ENCODE measurements at places on chromosomes 3 and 15.
A peak's percentile ranks its signal among the peaks of the same experiment; 100 is the strongest.

GRCh38 chr15:99983171-99983885, 250.1 kb upstream of the LYSMD4 start:
- peak; percentile 12 for DNase-seq

DNA sequence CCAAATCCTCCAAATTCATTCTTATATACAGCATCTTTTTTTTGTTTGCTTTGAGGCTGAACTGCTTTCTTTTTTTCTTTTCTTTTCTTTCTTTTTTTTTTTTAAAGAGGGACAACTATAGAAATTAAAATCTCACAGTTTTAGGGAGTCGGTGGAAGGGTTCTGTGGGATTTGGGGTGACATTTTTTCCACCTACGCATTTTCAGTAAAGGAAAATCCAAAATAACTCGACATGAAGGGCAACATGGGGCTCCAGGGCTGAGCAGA, 3.0 kb upstream of the FEZF2 start:
- no peak for DNase-seq

DNA sequence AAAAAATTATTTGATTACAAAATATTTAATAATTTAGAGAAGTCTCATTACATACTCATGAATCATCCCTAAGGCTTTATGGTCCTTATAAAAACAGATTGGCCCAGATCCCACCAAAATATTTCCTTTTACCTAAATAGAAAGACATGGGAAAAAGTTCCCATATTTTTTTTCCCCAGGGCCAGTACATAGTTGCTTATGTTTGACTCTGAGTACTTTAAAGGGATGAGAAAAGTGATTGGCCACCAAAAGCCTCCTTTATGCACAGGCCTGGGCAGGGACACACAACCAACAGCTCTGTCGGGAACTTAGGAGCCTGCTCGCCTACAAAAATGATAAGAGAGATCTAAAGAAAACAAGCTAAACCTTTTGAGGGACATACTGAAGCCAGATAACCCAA, 22.3 kb downstream of the KCNAB1 start:
- no peak for DNase-seq

GRCh38 chr3:131630807-131631206, 128.0 kb upstream of the MRPL3 start:
- no peak for DNase-seq

DNA sequence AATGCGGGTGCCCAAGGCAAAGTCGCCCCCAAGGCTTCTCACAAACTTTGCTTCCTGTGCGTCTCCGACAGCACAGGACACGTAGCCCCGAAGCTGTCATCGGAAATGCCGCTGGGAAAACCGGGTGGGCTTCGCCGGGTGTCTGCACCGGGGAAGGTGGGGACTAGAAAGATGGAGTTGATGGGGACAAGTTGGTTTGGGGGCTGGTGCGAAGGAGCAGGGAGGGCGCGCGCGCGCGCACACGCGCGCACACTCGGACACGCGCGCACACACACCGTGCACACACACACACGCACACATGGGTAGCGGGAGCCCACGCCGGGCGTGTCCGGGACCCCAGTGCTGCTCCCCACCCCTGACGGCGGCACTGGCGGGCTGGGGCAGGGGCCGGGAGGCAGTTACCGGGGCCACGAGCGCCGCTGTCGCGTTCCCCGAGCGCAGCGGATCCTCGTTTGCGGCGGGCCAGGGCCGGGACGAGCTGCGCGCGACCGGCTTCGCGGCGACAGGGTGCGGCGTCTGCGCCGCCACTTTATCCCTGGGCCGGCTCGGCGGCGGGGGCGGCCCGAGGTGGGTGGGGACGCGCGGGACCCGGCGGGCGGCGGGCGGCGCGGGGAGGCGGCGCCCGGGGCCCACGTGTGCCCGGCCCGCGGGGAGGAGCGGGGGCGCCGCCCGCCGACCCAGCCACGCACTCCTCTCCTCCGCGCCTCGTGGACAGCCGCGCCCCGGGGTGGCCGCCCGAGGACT, 539 bp upstream of the MGLL start:
- DNase-seq = peak; percentile 29

DNA sequence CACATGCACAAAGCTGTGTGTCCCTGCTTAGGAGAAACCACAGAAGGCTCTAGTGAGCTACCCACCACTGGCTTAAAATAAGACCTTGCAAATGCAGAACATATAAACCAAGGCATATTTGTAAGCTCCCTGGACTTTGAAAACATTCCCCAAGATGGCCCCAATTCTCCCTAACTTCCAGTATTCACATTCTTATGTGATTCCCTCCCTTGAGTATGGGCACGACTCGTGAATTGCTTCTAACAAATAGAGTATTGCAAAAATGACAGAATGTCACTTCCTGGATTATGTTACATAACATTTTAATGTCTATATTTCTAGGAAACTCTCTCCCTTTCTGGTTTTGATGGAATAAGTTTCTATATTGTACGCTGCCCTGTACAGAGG, 131.8 kb upstream of the MCTP2 start:
- DNase-seq = no peak

GRCh38 chr3:172099495-172099808, 60.1 kb downstream of the FNDC3B start:
- DNase-seq = no peak

- DNase-seq = no peak
Observed at GRCh38 chr3:54877730-54878129, 50.1 kb downstream of the LRTM1 start.

- no peak for DNase-seq
Observed at GRCh38 chr3:5126586-5126985, 4.5 kb downstream of the ARL8B start.

GRCh38 chr3:172355836-172356235, 92.4 kb downstream of the GHSR start:
- DNase-seq = peak; percentile 13

DNA sequence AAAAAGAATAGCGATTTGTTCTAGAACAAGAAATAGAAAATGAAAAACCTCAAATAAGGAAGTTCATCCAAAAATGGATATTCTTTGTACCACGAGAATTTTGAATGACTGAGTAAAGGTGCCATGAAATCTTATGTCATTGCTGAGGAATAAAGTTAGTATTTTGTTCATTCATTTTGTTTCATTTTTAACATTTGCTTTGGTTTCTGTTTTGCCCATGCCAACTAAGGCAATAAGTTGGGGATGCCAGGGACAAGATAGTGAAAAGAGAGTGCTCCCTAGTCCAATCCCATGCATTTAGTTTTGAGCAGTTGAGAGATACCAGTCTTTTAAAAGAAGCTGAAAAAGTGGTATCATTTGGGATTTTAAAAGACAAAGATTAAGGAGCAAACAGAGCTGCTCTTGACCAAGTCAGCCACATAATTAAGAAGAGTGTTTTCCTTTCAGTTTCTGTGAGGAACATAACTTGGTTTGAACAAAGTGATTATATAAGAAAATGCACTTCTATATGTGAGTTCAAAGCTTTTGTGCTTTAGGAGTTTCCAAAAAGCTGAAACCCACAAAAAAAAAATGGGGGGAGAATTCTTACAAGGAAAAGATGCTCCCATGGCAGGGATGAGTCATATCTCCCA, 201.4 kb downstream of the PLOD2 start:
- no peak for DNase-seq

GRCh38 chr3:184523825-184524615, 37.6 kb upstream of the EPHB3 start:
- DNase-seq = peak; percentile 43

DNA sequence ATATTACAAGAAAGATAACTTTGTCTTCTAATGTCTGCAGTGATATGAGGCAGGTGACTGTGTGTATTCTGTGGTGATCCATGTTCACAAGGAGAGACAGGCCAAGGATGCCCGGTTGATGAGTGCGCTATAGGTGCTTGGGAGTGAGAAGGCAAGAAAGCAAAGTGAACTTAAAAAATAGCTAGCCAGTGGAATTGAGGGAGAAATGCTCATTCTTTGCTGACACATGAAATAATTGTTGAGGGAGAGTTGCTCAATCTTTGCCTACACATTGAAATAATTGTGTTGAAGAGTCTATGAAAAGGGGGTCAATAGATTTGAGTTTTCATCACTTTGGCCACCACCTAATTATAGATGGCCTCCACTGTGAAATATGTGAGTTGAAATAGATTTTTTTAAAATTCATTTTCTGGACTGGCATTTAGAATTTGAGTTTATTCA, 156.3 kb downstream of the LPP start:
- DNase-seq = no peak

GRCh38 chr3:194364652-194365434, 4.7 kb downstream of the LRRC15 start:
- DNase-seq = peak; percentile 50

GRCh38 chr15:91113030-91113429, 13.0 kb downstream of the SV2B start:
- no peak for DNase-seq

DNA sequence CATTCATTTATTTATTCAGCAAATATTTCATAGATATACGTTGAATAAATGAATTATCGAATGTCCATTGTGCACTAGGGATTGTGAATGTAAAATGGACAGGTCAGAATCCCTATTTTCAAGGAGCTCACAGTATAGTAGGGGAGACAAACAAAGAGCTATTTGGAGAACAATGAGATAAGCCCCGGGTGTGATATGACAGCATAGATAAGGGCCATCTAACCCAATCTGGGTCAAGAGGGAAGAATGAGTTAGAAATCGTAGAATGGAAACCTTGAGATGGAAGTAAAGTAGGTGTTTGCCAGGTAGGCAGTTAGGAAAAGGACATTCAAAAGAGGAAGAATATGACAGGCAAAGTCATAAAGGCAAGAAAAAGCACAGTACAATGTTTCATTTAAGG, 132.2 kb upstream of the GOLGA6L4 start:
- DNase-seq = no peak

GRCh38 chr3:47344971-47345370, 35.9 kb upstream of the PTPN23 start:
- no peak for DNase-seq

DNA sequence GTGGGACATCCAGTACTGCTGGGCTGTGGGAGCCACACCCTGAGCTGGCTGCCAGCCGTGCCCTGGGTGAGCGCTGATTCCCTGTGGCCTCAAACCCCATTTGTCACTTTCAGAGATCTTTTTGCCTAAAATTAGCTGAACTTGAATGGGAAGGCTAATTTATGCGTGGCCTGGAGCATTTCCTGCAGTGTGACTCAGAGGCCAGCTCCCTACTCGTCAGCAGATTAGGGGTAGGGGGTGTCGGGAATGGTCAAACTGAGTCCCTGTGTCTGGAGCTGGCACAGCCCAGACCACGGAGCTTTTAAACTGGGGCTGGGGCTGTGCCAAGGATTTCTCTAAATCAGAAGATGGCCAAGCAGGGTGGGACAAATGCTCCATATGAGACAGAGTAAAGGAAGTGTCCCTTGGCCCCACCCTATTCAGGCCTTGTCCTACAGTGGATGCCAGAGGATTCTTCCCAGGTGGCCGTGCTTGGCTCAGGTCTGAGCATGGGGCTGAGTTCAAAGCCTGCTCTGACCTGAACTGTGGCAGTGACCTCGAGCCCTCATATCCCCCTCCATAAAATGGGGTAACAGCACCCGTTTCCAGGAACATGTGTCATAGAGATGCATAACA, 59.7 kb downstream of the ATP2B2 start:
- no peak for DNase-seq

DNA sequence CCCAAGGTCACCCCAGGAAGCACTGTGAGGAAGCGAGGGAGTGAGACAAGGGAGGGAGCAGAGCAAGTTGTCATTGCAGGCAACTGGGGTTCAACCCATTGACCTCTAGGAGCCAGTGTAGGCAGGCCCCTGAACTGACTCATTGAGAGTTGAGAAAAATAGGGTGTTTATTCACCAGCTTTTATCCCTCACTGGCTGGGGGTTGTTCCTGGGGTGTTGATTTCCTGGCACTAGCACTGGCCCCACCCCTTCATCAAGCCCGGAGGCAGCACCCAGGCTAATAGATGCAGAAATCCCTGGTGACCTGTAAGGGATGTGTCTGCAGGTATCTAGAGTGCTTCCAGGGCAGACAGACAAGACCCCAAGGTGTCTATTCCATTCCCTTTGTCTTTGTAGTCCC, 183.9 kb downstream of the ARRDC4 start:
- DNase-seq = no peak

DNA sequence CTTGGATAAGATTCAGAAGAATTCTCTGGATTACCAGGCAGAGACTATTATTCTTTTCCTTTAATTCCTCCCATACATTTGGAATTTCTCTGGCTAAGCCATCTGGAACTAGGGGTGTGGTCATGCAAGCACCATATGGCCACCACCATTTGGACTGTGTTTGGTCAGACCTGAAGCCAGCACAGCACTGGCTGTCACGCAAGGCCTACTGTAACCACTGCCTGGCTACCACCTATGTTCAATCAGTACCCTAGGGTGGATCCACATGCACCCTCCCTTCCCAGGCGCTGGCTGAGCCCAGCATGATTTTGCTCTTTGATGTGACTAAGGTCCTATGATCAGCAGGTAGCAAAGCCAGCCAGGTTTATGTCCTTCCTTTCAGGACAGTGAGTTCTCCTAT, 287.8 kb upstream of the GOLIM4 start:
- no peak for DNase-seq

GRCh38 chr3:63864008-63864964, 619 bp downstream of the ATXN7 start:
- DNase-seq = peak; percentile 13

- DNase-seq = no peak
Observed at GRCh38 chr15:52098323-52098722, 14.3 kb downstream of the BCL2L10 start.

GRCh38 chr15:67690936-67691335, 134.4 kb upstream of the SKOR1 start:
- DNase-seq = no peak

- no peak for DNase-seq
Observed at GRCh38 chr3:195886181-195887141, 21.9 kb downstream of the TNK2 start.

DNA sequence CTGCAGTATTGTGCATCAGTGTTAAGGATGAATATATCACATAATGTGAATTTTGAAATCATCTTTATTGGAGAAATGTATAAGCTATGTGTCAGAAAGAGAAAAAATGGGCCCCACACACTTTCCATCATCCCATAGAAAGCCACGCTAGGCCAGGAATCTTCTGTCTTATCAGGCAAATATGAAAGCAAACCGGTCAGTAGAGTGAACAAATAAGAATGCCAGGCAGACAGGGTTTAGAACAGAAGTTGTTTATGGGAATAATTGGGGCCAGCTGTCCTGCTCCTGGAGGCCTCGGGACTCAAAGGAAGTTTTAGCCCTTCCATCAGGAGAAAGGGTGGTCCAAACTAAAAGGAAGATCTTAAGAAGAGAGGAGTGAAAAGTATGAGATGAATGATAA, 39.5 kb downstream of the ZNF280D start:
- DNase-seq = no peak

GRCh38 chr3:72266016-72266370, 481.0 kb upstream of the PROK2 start:
- DNase-seq = no peak

- DNase-seq = peak; percentile 15
Observed at GRCh38 chr3:81666502-81667121, 94.8 kb downstream of the GBE1 start.

DNA sequence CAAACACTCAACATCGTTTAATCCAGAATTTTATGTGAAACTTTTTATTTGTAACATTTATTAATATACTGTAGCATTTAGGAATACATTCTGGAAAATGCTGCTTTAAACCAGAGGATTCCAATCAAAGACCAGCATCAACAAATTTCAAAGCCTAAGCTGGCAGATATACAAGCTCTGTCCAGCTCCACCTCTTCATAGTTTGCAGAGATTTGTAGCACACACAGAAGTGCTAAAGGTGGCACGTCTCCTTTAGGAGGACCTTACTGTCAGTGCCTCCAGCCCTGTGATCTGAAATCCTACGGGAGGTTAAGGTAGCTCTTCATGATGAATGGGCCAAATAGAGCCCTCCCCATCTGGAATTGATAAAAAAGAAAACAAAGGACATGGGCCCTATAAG, 329.7 kb upstream of the NECTIN3 start:
- DNase-seq = no peak

GRCh38 chr3:131796558-131797198, 238.1 kb downstream of the CPNE4 start:
- DNase-seq = peak; percentile 96
